ENCODE measurements at places on chromosomes 1 and 21. TPM values are rescaled to one million over a fixed set of nuclear protein-coding genes. Genes with fewer than 3 reads are reported as not detected.

GRCh38 chr1:80989455-80989854, 811.3 kb upstream of the ADGRL2 start:
- no peak for DNase-seq

The ATXN7L2 gene
- 0.65 TPM for total RNA-seq

DNA sequence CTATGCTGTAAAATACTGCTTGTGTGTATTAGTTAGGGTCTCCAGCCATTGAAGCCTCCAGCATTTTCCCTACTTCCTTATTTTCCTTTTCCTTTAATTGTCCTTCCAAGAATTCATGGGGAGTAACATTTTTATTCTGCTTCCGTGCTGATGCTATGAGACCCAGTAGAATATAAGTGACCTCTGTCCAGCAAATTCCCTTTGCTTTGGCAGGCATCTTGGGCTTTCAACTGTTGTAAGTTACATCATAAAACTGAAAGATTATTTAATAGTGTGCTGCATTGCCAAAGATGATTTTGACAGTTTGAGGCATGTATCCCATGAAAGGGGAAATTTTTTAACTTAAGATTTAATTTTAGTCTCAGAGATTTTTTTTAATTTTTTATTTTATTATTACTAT, 48.1 kb upstream of the B3GALT2 start:
- DNase-seq: no peak

The CHRNB2 gene
- not detected for total RNA-seq
